ENCODE measurements at places on chromosomes 1 and 21.

GRCh38 chr1:201468501-201468843 is 516 bp downstream of the PHLDA3 start:
- DNase-seq, result no peak

DNA sequence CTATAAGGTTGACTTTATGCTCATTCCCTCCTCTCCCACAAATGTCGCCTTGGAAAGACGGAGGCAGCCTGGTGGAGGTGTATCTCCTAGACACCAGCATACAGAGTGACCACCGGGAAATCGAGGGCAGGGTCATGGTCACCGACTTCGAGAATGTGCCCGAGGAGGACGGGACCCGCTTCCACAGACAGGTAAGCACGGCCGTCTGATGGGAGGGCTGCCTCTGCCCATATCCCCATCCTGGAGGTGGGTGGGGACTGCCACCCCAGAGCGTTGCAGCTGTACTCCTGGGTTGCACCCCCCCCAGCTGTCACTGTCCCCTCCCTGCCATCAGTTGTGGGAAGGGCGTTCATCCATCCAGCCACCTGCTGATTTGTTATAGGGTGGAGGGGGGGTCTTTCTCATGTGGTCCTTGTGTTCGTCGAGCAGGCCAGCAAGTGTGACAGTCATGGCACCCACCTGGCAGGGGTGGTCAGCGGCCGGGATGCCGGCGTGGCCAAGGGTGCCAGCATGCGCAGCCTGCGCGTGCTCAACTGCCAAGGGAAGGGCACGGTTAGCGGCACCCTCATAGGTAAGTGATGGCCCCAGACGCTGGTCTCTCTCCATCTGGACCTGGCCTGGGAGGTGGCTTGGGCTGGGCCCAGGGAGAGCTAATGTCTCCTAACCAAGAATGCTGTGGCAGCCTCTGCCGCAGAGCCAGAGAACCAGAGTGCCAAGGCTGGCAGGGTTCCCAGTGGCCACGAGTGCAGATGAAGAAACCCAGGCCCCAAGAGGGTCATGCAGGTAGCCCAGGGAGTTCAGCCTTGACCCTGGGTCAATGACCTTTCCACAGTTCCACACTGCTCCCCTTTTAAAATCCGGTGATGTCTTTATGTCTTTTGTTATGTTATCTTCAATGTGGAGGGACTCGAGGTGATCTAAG is 13.1 kb downstream of the PCSK9 start:
- DNase-seq, result no peak

DNA sequence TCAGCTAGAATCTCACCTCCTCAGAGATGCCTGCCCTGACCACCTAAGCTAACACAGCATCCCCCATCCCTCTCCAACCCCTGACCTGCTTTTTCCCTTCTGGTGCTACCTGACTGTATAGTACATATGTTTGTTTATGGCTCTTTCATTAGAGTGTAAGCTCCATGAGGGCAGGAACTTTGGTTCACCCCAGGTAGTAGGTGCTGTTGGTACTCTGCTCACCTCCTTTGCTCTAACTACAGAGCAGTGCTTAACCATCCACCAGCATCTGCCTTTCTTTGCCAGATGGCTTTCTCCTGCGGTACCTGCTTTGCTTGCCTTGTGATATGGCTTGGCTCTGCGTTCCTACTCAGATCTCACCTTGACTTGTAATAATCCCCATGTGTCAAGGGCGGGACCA is 18.7 kb upstream of the BLACAT1 start:
- DNase-seq, result no peak

DNA sequence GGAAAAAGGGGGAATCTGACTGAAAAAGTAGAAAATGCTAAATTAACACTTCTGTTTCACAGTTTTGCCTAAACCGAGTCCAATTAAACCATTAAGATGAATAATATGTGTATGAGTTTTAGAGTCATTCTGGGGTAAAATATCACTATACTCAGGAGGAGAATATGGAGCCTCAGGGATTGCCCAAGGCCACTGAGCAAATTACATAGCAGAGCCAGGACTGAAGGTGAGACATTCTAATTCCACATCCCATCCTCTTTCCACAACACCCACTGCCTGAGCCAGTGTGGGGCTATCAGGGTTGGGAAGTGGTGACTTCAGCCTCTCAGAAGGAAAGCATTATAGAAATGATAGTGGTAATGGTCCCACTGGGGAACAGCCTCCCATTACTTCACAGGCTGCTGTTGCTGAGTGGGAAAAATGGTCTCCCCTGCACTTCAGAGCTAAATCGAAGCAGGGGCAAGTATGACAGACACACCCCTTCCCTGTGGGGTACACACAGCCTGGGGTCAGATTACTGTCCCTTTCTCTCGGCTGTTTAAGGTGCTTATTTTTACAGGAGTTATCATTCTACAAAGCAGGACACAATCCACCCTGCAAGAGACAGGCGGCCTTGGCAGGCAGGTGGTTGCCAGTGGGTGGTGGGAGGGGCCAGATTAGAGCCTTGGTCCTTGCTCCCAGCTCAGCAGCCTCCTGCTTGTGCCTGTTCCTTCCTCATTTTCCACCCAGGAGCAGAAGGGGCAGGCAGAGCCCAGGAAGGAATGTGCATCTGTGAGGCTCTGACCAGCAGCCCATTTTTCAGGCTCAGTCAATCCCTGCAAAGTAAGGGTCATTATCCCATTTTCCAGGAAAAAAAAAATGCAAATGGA is 9.5 kb upstream of the BCAR3 start:
- no peak for DNase-seq

DNA sequence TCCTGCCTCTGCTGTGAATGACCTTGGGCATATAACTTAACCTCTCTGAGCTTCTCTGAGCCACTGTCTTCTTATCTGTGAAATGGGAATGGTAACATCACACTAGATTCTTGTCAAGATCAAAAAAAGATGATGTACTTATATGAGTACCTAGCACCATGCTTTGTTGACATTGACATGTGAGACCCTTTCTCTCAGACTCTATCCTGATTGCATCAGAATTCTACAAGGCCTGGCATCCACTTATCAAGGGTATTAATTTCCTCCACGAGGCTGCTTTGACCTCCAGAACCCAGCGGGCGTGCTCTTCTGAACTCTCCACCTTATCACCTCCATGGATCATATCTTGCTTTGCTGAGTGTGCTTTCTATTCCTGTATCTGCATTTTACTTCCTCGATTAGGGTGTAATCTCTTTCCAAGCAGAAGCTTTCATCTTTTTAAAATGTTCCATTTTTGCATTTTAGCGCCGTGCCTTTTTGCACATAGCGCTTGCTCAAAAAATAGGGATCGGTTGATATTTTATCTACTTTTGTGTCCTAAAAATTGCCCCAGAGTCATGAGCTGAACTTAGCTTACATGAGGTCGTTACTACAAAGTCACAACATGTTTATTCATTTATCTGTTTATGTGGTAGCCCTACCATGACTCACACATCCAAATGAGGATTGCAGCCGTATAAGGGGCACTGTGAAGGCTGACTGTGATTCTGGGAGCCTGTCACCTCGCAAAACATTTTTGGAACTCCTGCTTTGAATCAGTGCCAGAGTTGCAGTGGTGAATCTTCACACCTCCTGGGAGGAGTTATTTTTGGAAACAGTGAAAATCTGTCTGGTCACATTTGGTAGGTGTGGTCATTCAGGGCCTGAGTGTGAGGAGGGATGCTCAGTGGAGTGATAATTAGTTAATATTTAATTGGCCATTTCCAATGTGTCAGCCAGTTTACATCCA is 63.2 kb downstream of the IER5 start:
- no peak for DNase-seq

GRCh38 chr1:111249960-111250359 is 22.4 kb downstream of the CHI3L2 start:
- DNase-seq, result no peak

- DNase-seq, result no peak
These were observed 51.9 kb upstream of the CYP2J2 start for GRCh38 chr1:59978511-59978910.

DNA sequence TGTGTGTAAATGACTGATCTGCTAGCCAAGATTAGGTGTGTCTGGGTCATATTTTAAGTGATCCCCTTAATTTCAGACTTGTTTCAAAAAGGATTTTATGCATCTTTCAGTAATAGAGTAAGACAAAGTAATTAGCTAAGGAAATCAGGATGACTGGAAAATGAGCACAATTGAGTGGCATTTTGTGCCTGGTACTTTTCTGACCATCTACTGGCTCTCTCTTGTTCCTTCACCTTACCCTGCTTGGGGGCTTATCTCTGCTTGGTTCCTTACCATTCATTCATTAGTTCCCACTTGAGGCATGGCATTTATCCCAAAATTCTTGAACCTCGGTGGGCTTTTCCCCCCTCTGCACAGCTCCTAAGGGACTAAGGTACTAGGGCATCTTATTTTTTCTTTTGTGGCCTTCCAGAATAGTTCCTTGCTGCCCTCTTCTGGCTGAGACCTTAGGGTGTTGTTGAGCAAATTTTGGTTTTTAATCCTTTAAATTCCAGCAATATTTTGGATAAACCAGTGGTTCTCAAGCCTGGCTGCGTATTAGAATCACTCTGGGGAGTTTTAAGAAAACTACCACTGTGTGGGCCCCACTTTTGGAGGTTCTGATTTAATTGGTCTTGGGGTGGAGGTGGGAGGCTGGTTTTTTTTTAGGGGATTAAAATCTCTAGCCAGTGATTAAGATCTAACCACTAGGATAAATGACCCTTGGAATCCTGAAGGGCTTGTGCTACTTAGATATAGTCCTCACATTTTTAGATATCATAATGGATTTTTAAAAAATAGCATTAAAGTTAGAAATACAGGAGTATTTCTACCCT is 50.8 kb downstream of the HS2ST1 start:
- DNase-seq, result no peak

GRCh38 chr1:45753248-45754037 is 3.0 kb upstream of the IPP start:
- no peak for DNase-seq

Measured in SIG-M5 (cell line).